ENCODE measurements at places on chromosomes 2 and 18.
A peak's percentile ranks its signal among the peaks of the same experiment; 100 is the strongest.

GRCh38 chr2:201966691-201967438, 66.8 kb upstream of the FZD7 start:
- DNase-seq = no peak

GRCh38 chr2:178632729-178633128, 152.5 kb downstream of the PLEKHA3 start:
- DNase-seq = no peak

DNA sequence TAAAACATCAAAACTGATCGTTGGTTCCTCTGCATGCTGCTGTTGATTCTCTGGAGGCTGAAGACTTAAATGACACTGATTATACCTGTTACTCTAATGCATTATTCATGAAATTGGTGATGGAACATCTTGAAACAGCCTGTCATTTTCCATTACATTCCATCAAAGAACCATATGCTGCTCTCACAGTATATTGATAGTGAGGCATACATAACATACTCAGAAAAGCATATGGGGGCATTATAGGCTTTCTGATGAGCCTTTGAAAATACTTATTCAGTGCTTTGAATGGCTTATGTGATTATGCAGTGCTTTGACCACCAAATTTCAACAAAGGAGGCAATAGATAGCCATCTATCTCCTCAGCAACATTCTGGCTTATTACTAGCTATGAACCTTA, 392.1 kb downstream of the CDH19 start:
- no peak for DNase-seq

DNA sequence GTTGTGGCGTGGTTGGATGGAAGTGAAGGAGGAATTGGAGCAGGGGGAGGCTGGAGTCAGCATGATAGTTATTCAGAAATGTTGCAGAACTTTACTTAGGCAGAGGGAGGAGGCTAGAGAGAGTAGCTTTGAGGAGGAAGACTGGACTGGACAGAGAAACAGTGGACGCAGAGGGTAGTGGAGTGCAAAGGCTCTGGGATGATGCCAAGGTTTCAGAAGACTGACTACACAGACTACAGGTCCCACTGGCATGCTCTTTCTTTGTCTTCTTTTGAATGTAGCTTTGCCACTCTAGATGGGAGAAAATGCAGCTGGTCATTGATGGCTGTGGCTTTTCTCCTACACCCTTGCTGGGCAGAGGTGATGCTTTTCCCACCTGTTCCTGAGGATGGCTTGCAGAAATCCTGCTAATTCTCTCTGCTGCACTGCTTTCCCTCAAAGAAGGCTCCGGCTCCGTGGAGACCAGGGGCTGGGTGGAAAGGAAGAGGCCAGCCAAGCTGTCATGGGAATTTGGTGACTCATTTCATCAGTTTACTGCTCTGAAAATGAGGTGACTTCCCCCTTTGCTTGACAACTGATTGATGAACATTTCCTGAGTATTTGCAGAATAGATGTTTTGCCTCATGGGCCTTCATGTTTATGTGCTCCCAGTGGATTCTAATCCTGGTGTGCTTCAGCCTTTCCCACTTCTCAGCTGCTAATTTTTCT, 42.4 kb downstream of the MEIS1 start:
- DNase-seq = no peak

DNA sequence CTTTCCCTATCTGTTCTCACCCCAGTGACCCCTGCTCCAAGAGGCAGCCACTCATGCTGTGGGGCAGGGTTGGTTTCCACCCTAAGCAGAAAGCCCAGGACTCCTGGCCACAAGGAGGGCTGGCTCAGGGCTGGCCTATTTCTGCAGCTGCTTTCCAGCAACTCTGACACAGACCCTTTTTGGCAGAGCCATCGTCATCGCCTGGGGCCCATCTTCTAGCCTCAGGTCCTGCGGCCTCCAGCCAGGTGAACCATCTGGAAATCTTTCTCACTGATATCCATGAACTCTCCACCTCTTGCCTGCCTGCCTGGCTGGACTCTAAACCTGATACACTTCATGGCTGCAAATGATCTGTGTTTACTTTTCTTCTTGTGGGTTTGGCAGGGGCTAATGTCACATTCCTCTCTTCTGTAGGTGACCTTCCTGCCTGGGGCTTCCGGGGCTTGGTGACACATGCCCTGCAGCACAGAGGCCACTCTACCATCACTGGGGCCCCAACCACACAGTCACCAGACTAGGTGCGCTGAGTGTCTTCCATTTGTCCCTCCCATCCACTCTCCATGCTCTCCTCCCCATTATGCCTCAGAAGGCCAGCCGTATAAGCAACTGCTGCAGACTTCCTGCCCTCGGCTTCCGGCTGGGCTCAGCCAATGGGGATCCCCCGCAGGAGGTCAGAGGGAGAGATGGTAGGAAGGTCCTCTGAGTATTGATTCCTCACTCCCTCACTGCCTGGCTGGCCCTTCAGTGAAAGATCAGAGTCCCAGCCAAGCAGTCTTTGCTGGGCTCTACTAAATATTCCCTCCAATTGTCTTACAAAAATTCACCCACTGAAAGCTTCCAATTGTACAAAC, 9.7 kb upstream of the COPS8 start:
- DNase-seq = no peak

GRCh38 chr2:96760986-96761832, 507 bp downstream of the CNNM4 start:
- peak; percentile 69 for DNase-seq

DNA sequence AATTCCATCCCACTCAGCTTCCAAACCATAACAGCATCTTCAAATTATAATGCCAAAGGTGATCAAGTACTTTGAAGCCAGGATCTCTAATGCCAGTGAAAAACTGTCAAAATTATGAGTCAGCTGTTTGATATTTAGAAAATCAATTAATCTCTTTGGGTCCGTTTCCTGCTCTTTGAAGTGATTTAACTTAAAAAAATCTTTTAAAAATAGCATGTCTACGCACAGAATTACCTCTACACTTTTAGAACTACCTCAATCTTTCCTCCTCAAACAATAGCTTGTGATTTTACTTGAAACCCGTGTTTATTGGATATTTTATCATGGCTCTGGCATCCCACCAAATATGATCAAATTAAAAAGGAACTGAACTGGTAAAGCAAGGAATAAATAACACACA, 31.3 kb upstream of the TANK start:
- DNase-seq = no peak

All from stimulated activated CD4-positive, alpha-beta T cell treated with anti-CD3 and anti-CD28 coated beads, Interleukin-15, amount 100 ng/mL, for 1 hour (primary cell).